Activated CD4-positive, alpha-beta T cell treated with anti-CD3 and anti-CD28 coated beads, Interleukin-2, amount 10 ng/mL, durations not matched to agents 7 days and 5 days (primary cell): ENCODE measurements at places on chromosomes 6 and 20. TPM values are rescaled to one million over a fixed set of nuclear protein-coding genes. Genes with fewer than 3 reads are reported as not detected.

DNA sequence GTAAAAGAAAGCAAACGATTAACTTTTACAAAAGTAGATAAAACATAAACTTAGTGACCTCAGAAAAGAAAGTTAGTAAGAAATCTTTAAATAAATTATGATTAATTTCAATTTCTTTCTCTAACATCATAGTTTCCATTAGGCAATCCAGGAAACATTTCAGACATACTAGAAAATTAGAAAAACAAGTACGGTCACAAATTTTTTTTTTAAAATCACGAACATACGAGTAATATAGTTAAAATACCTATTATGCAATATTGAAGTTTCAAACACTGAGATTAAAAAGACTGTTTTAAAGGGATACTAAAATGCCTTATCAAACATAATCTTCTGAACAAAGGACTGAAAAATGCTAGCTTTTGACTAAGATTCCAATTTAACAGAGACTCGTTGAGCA, 26.2 kb downstream of the NOL7 start:
- H3K27me3 ChIP-seq, result no peaks in the 10 kb centered on the region
- H3K4me1 ChIP-seq, result peaks cover 20% of the 10 kb centered on the region
- H3K36me3 ChIP-seq, result peaks cover 43% of the 10 kb centered on the region
- H3K27ac ChIP-seq, result no peak overlapping the region
- DNase-seq, result no peak
- H3K4me3 ChIP-seq, result no peak overlapping the region

The TP53TG5 gene
- total RNA-seq, result not detected

The BPI gene
- total RNA-seq, result not detected

- H3K36me3 ChIP-seq, result peaks cover 12% of the 10 kb centered on the region
- DNase-seq, result peak; percentile 55
- H3K4me1 ChIP-seq, result peaks cover 36% of the 10 kb centered on the region
Measured at GRCh38 chr6:135128268-135128914, 52.7 kb upstream of the MYB start.

The MACROD2 gene
- not detected for total RNA-seq

DNA sequence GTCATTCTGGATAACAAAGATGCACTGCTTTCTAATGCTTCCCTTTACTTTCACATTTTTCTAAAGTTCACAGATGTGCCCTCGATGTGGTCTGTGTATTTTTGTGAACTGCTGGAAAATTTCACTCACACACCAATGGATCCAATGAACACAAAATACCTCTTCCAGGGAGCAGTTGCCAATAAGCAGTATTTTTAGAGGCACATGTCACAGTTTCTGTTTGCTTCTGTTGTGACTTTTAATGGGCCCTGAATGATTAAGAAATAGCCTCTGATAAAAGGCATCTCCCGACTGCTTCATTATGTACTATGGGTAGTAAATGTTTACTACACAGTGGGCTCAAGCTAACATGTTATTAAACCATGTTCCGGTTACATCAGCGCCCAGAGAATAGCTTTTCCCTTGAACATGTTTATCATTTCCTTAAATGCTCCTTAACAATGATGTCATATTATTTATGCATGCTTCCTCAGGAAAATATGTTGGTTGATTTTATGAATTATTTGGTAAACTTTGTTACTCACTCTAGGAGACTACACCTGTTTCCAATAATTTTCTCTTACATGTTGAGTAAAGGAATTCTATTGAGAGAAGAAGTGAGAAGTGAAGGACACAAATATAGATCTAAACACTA, 188.0 kb downstream of the KCNQ5 start:
- no peaks in the 10 kb centered on the region for H3K27me3 ChIP-seq
- no peaks in the 10 kb centered on the region for H3K4me1 ChIP-seq
